IMR-90 (cell line): ENCODE measurements at places on chromosomes 6 and 20. TPM values are rescaled to one million over a fixed set of nuclear protein-coding genes. Genes with fewer than 3 reads are reported as not detected.

Gene CASS4
- total RNA-seq, result 25.8 and 26.1 TPM in 2 replicates

- no peak for DNase-seq
These were observed 3.9 kb downstream of the NPEPL1 start for GRCh38 chr20:58696411-58696961.

GRCh38 chr6:106360989-106361430 lies 493 bp downstream of the CRYBG1 start:
- DNase-seq, result no peak

DNA sequence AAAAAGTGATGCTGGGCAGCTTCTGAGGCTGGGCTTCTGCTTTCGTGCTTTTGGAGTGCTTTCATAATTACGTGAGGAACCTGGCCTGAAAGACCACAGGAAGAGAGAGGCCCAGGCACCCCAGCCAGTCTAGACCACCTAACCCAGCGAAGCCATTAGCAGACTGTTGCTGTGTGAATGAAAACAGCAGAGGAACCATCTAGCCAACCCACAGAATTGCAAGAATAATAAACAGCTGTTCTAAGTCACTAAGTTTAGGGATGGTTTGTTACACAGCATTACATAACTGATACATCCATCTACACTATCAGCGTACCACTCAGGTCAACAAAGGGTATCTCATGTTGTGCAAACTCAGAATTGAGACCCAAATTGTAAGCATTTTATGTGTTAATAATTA lies 34.5 kb downstream of the FGD2 start:
- DNase-seq, result no peak

- no peak for DNase-seq
These were observed 109.6 kb upstream of the FRMD1 start for GRCh38 chr6:168188369-168189199.

GRCh38 chr6:27757307-27757706 lies 154.9 kb downstream of the OR2B2 start:
- no peak for DNase-seq

GRCh38 chr6:27503436-27504030 lies 30.6 kb upstream of the ZNF184 start:
- peak; percentile 78 for DNase-seq

DNA sequence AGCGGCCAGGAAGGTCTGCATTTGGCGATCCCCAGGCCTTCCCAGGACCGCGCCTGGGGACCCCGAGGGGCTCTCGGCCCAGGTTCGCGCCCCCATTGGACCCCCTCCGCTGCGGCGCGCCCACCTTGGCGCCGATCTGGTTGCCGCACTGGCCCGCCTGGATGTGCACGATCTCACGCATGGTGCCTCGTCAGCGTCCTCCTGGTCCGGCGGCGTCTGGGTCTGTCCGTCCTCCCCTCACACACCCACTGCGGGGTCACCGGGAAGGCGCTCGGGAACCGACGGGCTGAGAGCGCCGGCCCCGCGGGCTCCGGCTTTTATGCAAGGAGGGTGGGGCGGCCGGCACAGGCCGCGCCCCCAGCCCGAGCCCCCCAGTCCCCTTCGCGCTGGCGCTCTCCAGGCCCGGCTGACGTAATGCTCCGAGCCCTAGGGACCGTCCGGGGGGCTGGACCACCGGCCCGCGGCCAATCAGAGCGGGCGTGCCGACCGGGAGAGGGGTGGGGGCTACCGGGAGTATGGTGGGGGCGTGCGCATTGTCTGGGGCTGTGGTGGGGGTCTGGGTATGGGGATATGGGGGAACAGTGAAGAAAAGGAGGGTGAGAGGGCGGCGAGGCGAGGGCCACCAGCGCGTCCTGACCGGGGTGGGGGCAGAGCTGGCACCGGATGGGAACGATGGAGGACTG lies at the start of gene TUBB2B:
TSS of gene TUBB2B (minus strand) at position 291 of the 683 bp plus-strand sequence. CDS start at position 181, 110 bp downstream.
- peak; percentile 37 for DNase-seq

DNA sequence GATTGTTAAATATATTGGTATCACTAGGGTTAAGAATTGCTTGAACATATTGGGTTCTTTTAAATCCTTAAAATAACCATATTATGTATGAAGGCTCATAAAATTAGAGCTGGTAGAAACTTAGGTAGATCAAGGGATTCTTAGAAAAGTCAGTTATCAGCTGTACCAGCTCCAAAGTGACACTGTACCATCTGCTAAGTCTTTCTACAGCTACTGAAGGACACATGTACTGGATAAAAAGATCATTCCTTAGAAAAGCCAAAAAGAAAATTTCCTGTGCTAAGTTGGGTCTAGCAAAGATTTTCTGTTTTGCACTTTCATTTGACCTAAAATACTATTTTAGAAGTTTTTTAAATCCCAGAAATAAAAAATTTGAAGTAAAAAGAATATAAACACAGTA lies 130.4 kb downstream of the CD164 start:
- DNase-seq, result no peak

DNA sequence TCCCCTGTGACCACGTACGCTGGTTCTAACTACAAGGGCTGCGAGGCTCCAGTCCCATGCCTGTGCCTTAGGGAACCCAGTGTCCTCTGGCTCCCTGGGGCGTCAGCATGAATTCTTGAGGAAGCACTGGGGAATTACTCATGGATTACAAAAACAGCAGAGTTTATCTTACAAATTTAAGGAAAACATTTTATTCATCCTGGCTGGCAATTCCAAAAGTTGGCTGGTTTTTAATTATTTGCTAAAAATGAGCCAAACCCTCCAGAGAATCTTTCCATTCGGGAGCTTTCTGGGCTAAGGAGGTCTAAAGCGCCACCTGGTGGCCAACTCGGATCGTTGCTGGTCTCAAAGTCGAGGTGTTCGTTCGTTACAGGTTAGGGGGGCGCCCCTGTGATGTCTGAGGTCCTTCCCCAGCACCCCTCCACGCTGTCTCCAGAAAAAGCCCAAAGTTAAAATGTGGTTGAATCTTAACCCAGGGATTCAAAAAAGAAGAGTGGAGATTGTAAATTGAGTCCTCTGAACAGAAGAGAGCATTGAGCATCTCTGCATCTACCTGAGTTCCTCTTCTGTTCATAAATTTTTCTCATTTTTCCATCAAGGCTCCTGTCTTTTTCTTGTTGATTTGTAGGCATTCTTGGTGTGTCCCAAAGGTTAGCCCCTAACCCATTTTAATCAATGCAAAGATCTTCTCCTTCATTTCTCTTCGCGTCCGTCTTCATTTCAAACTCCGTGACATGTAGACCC lies 99.4 kb downstream of the BFSP1 start:
- DNase-seq, result peak; percentile 44

GRCh38 chr6:83193747-83194566 lies 800 bp downstream of the RWDD2A start:
- no peak for DNase-seq

DNA sequence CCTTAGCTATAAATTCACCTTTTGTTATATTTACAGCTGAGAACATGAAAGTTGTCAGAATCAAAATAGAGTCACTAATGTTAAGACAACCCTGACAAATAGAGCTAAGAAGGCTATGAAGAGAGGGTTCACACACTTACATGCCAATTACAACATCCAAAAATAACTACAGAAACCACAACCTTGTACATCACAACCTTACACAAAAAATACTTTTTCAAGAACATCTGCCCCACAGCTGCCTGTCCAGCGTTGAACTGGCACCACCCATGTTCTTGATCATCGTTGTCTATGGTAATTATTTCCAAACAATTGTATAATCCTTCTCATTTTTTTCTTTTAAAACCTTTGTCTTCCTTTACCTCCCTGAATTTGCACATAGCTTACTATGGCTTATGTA lies 231.2 kb upstream of the FKBP1C start:
- DNase-seq, result no peak

Gene CNBD2
- 0.56 and 0.90 TPM in 2 replicates for total RNA-seq

Gene TPBG
- 19.7 and 20.0 TPM in 2 replicates for total RNA-seq

- DNase-seq, result no peak
These were observed 14.0 kb downstream of the TPD52L2 start for GRCh38 chr20:63878899-63879663.

- DNase-seq, result no peak
These were observed 12.6 kb upstream of the DST start for GRCh38 chr6:56655249-56655648.

Gene BTNL2
- not detected in 2 replicates for total RNA-seq

- DNase-seq, result no peak
These were observed 229.8 kb downstream of the COL12A1 start for GRCh38 chr6:74976026-74976425.

Gene ELMO2
- 45.0 and 52.7 TPM in 2 replicates for total RNA-seq

GRCh38 chr6:133428295-133428694 lies 187.1 kb downstream of the EYA4 start:
- no peak for DNase-seq

GRCh38 chr20:15567219-15567618 lies 1006.0 kb downstream of the KIF16B start:
- DNase-seq, result no peak

- DNase-seq, result peak; percentile 31
These were observed 7.4 kb upstream of the IGF2R start for GRCh38 chr6:159961528-159961927.

Gene KIF13A
- total RNA-seq, result 51.8 and 53.0 TPM in 2 replicates
